ENCODE measurements at places on chromosomes 4 and X.

GRCh38 chr4:169208090-169208455, 62.7 kb downstream of the SH3RF1 start:
- DNase-seq: no peak

GRCh38 chrX:10519278-10519677, 101.1 kb downstream of the MID1 start:
- no peak for DNase-seq

GRCh38 chr4:45453258-45453853, 670.5 kb downstream of the GABRG1 start:
- no peak for DNase-seq

DNA sequence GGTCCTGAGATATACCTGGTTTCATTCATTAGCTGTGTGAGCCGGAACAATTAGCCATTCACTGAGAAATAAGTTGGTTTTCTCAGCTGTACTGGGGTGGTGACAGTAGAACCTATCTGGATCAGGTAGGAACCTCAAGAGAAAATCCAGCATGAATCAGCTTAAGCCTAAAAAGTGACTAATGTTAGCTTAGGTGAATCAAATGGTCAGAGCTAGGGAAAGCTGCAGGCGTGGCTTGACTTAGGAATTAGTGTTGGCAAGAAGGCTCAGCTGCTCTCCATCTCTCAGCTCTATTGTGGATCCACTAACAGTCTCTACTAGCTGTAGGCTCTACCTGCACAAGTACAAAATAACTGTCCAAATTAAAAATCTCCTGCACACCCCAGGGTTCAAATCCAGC, 1025.5 kb downstream of the RAB28 start:
- DNase-seq: no peak

DNA sequence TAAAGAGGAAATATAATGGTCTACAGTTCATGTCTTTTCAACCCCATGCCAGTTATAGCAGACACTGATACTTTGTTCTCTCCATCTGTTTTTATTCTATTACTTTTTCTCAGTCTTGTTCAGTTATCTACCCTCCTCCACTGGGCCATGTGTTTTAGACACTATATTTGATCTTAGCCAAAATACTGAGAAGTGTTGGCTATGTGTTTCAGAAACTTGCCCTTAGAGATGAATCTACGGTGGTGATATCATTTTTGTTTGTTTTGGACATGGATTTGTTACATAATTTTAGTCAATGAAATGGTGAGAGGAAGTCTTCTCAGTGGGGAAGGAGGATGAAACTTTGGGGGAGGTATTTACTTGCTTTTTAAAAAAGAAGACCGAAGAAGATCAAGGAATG, 211.5 kb upstream of the DDX53 start:
- DNase-seq: no peak

- peak; percentile 49 for DNase-seq
These were observed 10.8 kb downstream of the CETN2 start for GRCh38 chrX:152819732-152820131.

DNA sequence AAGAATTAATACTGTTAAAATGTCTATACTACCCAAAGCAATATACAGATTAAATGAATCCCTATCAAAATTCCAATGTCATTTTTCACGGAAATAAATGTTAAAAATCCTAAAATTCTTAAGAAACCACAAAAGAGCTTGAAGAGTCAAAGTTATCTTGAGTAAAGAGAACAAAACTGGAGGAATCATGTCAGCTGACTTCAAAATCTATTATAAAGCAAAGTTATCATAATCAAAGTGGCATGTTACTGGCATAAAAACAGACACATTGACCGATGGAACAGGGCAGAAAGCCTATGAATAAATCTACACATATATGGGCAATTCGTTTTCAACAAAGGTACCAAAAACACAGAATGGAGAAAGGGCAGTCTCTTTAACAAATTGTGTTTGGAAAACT, 579.0 kb downstream of the INPP4B start:
- DNase-seq: no peak

DNA sequence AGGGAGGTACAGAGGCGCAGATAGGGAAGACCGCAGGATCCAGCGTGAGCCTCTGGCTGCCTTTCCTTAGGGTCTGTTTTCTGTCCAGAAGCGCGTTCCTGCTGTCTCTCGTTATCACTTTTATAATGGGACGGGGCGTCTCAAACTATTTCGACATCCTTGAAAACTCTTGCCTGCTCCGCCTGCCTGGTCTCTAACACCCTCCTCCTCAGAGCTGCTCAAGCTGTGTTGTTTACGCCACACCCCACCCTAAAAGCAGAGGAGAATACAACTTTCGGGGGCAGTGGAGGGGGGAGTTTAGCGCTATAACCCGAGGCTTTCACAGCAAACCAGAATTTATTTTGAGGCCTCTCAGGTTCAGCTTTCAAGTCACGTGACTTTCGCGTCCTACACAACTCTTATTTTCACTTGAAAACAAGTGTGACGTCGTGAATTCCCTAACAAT, 646 bp upstream of the FAM3A start:
- DNase-seq: no peak

DNA sequence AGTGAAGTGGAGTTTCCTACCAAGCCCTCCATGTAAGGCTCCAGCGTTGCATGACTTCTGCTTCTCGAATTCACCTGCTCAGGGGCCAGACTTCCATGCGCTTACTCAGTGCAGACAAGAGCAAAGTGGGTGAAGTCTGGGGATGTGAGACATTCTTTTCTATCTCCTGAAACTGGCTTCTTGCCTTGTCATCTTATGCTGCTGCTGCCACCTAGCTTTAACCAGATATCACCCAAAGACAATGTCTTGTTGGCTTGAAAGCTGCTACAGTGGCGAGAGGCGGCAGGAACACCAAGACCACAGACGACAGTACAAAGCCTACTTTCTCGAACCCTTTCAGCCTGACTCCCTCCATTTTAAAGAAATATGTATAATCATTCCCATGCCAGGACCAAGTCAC, 103.6 kb upstream of the ADGRG2 start:
- no peak for DNase-seq

DNA sequence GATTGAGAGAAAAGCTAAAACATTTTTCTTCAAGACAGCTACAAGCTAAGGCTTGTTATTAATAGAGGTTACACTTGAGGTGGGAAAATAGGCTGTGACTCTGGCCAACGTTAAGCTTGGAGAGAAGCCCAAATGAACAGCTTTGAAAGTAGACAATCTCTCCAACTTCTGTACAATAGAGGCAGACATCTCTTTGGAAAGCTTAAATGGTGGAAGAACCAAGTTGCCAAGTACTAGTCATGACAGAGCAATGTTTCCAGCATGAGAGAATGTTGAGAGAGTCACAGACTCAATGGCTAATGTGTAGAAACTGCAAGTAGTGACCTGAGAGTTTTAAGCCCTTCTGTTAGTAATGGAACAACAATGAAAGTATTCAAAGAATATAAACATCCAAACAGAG, 298.1 kb downstream of the INPP4B start:
- peak; percentile 61 for DNase-seq

- DNase-seq: no peak
These were observed 118.8 kb upstream of the CBR4 start for GRCh38 chr4:169128902-169129301.

- DNase-seq: no peak
These were observed 869.1 kb upstream of the GRID2 start for GRCh38 chr4:91434631-91435030.

DNA sequence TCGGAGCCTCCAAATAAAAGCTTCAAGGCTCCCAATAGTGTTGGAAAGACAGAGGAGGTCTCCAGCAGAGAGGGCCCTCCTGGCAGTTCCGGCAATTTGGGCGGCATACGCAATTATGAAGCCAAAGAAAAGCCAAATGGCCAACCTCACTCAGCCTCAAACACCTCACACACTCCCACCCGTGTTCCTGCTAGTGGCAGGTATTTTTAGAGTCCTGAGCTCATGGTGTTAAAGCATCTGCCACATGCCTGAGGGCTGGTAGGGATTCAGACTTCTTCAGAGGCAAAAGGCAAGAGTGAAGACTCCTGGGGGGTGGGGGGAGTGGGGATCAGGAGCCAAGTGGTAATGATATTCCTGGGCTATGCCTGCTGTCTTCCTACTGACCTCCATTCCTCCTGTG, 7.4 kb downstream of the RAB33A start:
- no peak for DNase-seq

DNA sequence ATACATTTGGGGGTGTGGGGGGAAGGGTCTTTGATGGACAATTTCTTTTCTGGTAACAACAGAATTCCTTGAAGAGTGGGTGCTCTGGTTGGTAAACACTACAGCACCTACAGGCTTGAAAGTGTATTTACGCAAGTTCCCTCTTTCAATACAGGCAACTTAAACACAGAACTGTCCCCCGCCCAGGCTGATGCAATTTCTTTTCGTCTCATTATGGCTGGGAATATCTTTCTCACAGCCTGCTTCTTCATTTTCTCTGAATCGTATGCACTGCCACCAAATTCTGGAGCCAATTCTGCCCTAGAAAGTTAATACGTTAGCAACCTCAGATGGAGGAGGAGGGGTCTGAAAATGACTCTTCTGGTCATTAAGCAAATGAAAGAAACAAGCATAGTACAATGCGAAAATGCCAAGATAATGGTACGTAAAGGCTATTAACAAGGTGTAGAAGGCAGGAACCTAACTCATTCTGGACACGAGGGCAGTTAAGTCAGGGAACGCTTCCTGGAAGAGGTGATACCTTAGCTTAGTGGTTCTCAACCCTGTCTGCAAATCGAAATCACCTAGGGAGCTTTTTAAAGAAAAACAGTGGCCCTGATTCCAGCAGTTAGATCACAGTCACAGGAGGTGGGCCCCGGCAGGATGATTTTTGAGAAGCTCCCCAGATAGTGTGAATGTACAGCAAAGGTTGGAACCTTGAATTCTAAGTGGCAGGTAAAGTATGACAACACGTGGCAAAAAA, 1.0 kb downstream of the AGA start:
- no peak for DNase-seq

GRCh38 chr4:148539387-148539786, 97.2 kb upstream of the NR3C2 start:
- no peak for DNase-seq

DNA sequence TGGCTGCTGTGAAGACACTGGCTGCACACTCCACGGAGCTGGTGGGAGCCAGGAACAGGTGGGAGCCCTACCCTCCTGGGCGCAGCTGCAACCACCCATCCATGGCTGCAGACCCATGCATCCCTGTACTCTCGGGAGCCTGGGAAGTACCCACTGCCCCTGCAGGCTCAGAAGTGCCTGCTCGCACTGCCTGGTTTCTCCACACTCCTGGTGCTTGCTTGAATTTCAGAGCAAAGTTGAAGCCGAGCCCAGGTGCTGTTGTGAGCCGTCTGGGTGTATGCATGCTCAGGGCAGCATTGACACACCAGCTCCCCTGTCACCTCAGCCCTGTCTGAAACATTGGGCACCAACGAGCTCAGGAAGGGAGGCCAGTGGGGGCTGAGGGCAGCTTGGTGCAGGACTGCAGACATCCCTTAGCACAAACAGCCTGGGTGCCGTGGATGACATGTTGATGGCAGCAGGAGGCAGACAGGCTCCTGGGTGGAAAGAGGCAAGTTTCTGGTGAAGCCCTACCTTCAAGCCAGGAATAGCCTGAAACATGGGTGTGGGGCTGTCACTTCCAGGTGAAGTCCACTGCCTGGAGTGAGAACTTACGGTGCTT, 585.9 kb downstream of the PCDH18 start:
- DNase-seq: no peak

DNA sequence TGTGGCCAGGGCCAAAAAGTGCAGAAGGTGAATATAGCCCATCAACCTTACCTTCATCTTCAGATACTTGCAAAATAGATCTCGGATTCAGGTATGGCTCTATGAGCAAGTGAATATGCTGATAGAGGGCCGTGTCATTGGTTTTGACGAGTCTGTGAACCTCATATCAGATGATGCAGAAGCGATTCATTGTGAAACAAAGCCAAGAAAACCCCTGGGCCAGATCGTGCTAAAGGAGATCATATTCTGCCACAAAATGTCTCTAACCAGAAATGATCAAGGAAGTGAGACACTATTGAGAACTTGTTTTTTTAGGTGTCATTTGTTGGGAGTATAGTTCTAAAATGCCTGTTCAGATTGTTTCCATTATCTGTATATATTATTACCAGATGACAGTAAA, 48.3 kb downstream of the PDK3 start:
- no peak for DNase-seq

GRCh38 chr4:43456383-43456782, 563.9 kb downstream of the GRXCR1 start:
- DNase-seq: peak; percentile 27

GRCh38 chrX:10496345-10496965, 123.9 kb downstream of the MID1 start:
- DNase-seq: peak; percentile 78

GRCh38 chr4:88616275-88617150, 24.2 kb downstream of the HERC3 start:
- DNase-seq: peak; percentile 92

- no peak for DNase-seq
These were observed 93.0 kb upstream of the MTM1 start for GRCh38 chrX:150475461-150475860.

- DNase-seq: peak; percentile 67
These were observed 656.9 kb upstream of the CPEB2 start for GRCh38 chr4:14345356-14345775.

DNA sequence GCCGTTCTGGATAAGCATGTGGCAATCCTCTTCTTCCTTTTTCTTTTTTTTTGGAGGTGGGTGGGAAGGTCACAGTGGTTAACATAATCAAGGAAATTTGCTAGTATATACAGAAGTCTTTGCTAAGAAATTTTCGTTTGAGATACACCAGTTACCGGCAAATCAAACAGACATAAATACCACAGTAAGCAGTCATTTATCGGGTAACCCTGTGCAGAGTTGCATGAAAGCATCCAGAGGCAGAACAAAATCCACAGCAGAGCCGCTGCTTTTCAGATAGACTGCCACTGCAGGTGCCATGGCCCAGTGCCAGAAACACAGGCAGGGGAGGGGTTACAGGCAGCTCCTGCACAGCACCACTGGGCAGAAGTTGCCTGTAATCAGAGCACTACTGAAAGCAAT, 179.1 kb upstream of the MAB21L2 start:
- no peak for DNase-seq

DNA sequence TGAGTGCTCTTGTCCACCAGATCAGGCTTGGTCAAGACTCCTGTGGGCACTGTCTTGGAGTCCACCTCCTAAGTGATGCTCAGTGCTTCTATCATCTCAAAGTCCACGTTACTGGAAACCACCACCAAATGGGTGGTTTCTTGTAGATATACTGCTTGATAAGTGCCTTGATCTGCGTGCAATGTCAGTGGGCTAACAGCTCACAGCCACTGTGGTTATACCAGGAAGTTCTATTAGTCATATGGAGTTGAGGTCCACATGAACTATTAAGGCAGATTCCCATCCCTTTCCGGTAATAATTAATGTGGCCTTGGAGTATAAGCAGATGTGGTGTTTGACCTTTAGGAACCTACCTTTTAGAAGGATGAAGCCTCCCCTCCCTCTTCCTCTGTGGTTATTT, 161.9 kb downstream of the ZNF518B start:
- DNase-seq: no peak

DNA sequence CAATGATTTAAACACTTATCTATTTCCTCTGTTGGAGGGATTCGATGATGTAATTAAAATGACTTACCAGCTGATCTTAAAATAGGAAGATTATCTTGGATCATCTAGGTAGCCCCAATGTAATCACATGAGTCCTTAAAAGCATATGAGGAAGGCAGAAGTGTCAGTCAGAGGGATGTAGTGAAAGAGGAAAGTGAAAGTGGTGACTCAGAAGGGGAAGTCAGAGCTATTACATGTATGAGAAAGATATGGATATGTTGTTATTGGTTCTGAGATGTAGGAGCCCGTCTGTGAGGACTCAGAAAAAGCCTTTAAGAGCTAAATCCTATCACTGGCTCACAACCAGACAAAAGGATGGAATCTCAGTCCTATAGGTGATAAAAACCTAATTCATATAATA, 456.4 kb downstream of the DACH2 start:
- DNase-seq: no peak
